Spleen (tissue), 13 donors: ENCODE measurements at places on chromosomes 2 and 18. TPM values are rescaled to one million over a fixed set of nuclear protein-coding genes. Genes with fewer than 3 reads are reported as not detected.

- DNase-seq: peak; percentile 29
These were observed 46.9 kb upstream of the LAMA1 start for GRCh38 chr18:7164323-7165004.

- DNase-seq: no peak
These were observed 276.3 kb downstream of the TSN start for GRCh38 chr2:122031544-122032263.

DNA sequence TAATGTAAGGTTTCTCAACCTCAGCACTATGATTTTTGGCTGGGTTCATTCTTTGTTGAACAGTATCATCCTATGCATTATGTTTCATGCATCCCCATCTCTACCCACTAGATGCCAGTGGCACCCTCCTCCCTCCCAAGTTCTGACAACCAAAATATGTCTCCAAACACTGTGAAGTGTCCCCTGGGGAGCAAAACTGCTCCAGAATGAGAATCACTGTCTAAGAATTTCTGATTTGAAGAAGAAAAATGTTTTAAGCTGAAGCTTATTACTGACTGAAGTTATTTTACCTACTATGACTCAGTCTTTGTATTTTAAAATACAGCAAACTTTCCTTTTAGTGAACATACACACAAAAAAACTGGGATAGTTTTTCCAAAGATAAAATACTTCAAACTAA is 3.4 kb downstream of the THADA start:
- DNase-seq: no peak

GRCh38 chr2:195413422-195413821 is 243.6 kb upstream of the SLC39A10 start:
- no peak for DNase-seq

- DNase-seq: no peak
These were observed 84.0 kb downstream of the RTN4 start for GRCh38 chr2:54966165-54966832.

GRCh38 chr2:240060977-240061591 is 7.8 kb upstream of the OR6B3 start:
- DNase-seq: no peak

DNA sequence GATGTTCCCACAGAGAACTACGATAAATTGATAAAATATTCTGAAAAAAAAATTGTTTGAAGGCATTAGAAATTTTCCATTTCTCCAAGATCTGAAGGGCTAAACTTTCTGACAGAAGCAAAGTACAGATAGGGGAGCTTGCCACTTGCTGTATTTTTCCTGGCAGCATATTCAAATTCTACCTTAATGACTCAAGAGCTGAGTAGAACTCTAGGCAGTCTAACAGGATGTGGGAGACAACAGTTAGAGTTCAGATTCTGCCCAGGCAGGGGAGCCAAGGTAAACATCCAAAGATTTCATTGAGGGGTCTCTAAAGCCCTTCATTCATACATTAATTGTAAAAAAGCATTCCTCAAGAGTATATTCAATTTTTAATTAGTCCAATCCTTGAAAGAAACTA is 46.0 kb upstream of the RIT2 start:
- no peak for DNase-seq

DNA sequence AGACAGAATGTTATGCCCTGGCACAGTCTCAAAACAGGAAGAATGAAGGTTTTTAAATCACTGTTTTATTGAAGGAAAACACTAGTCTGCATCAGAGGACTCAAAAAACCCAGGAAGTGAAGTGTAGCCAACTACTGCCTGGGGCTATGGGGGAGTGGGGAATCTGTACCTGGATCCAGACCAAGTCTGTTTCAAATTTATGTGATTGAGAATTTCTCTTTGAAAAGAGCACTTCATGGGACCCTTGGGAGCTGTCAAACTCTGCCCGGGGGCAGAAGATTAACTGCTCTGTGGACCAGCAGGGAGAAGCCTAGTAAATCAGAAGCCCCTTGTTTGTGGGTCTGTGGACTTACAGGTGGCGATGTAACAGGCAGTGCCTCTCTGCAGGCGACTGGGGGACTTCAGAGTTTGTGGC is 45.3 kb upstream of the TANC1 start:
- no peak for DNase-seq

DNA sequence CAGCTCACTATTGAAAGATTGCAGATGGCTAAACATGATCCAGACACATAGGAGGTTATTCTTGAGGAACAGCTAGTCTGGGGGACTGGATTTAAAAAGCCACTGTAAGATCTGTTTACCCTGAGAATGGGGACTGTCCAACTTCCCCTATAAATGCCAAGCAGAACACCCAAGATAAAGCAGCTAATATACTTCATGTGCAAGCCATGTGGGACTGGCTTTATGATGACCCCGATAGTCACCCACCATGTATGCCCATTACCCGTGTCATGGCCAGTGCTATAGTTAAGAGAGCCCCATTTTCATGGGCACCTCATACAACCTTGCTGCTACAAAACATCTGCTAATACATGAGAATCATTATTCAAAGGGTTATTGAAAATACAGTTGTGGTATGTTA is 16.0 kb downstream of the YPEL5 start:
- DNase-seq: no peak

- DNase-seq: no peak
These were observed 93.8 kb downstream of the LRP1B start for GRCh38 chr2:142037066-142037465.

DNA sequence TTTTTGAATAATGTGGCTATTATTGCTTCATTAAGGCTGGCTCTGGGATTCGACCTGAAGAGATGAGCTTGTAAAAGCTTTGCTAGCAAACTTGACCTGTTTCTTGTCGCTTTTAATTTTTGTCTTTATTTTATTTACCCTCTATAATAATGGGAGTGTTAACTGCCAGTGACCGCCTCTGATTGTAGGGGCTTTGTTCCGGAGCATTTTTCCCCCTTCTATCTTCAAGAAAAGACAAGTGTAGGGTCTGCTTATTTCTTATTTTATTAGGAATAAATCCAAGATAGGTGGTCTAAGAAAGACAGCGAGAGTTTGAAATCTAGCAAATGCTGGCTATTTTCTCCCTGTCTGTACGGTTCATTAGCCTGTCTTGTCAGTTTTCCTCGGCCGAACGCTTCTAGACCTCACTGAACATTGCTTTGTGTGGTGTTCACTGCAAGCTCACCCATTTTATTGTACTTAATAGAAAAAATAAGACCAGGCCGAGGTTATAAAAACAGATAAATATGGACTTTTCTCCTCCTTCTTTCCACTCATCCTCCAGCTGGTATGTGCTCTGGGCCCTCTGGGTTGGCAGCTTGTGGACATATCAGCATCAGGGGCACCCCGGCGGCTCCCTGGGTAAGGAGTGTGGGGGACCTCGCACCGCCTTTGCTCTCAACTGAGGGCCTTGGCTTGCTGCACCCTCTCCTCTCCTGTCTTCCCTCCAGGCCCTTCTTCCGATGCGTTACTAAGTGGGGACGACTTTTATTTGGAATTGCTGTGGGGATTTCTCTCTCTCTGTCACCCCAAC is 8.5 kb downstream of the MEIS1 start:
- DNase-seq: peak; percentile 66

GRCh38 chr18:3661989-3662388 is 212.0 kb downstream of the TGIF1 start:
- no peak for DNase-seq

DNA sequence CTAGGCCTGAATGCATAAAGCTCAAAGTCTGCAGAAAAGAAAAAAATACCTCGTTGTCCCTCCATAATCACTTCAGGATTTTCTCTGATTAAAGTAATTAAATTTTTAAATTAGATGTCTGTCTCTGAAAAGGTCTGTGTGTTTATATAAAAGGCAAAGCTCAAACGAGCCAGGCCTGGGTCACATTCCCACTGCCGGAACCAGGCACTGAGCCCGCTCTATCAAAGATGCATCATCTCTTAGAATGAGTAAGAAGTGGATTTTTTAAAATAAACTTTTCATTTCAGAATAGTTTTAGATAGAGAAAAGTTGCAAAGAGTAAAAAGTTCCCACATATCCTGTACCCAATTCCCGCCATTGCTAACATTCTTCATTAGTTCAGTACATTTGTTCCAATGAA is 202.1 kb upstream of the KYNU start:
- no peak for DNase-seq

GRCh38 chr2:235232449-235233433 is 261.1 kb upstream of the AGAP1 start:
- DNase-seq: no peak

GRCh38 chr18:23822590-23823385 is 133.5 kb downstream of the LAMA3 start:
- no peak for DNase-seq

DNA sequence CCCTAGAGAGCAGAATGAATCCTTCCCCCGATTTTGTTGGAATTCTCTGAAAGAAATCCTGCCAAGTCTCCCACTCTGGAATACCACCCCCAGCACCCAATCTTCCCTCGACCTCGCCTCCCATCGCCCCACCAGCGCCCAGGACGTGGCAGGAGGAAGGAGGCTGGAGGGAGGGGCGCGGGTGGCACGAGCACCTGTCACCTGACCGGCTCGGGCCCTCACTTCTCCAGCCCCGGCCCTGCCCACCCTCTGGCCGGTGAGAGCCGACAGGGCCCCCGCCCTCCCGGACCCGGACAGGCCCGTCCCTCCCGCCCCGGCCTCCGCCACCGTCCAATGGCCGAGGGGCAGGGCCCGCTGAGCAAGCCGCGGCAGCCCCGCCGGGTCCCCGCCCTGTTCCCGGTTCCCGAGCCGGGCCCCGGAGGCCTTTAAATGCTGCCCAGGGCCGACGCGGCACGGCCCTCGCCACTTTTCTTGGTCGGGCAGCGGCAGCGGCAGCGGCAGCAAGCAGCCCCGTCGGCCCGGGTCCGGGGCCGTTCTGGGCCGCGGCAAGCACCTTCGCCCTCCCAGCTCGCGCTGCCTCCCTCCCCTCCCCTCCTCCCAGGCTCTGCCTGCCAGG is at the start of gene LGALSL:
LGALSL (plus strand) TSS at position 393 of the 616 bp plus-strand sequence. CDS start 384 bp downstream, outside the sequence.
- DNase-seq: peak; percentile 91

DNA sequence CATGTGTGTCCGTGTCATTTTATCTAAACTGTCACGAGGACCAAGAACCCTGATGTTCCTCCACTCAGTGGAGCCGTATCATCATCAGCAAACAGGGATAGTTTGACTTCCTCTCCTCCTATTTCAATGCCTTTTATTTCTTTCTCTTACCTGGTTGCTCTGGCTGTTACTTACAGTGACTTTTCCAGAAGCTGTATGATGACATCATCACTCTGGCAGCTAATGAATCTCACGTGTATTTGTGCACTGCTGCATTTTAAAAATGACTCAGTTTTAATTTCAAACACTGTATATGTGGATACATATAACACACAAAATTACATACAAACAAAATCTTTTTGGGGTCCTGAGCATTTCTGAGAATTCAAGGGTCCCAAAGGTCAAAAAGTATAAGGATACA is 481.4 kb downstream of the CDH2 start:
- DNase-seq: no peak

DNA sequence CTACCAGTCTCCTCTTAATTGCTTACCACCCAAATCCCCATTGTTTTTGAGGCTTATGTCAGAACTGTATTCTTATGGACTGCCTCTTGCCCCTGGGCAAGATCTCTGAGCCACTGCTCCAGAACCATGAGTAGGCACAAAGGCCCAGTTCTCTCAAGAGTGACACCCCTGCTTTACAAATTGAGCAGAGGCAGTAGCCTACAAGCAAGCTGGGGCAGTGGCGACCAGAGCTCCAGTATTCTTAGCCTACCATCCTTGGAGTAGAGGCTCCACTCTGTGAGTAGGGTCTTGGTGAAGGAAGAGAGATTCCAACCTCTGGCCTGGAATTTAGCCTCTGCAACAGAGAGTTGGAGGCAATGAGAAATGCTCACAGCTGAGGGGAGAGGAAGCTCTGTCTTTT is 36.5 kb downstream of the WDR75 start:
- no peak for DNase-seq

- no peak for DNase-seq
These were observed 36.7 kb upstream of the ITGA4 start for GRCh38 chr2:181420259-181421130.

DNA sequence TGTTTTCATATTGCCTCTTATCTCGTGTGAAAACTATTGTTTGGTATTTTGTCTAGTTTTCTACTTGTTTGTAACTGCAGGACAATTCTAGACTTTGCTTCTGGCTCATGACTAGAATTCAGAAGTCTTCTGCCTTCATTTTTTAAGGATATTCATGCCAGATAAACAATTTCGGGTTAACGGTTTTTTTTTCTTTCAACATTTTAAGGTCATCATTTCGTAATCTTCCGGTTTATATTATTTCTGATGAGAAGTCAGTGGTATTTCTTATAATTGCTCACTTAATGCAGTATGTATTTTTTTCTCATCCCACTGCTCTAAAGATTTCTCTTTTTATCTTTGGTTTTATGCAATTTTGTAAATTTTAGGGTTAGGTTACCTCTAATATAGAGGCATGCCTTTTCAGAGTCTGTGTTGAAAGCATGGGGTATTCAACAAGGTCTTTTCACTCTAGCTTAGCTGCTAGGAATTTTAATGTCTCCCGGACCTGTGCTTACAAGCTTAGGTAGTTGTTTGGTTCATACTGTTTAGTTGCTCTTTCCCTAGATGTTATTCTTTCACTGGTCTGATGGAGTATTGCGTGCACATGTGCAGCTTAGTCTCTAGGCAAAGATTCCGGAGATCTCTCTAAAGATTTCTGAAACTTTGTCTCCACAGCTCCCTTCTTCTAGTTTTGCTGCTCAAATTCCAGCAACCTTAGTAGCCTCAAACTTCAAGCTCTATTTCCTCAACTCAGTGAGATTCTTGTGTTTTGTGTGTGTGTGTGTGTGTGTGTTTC is 198.1 kb downstream of the MCFD2 start:
- no peak for DNase-seq

- DNase-seq: no peak
These were observed 113.1 kb upstream of the GPC1 start for GRCh38 chr2:240322231-240322955.

- DNase-seq: no peak
These were observed 7.7 kb upstream of the CCDC138 start for GRCh38 chr2:108778857-108779256.

DNA sequence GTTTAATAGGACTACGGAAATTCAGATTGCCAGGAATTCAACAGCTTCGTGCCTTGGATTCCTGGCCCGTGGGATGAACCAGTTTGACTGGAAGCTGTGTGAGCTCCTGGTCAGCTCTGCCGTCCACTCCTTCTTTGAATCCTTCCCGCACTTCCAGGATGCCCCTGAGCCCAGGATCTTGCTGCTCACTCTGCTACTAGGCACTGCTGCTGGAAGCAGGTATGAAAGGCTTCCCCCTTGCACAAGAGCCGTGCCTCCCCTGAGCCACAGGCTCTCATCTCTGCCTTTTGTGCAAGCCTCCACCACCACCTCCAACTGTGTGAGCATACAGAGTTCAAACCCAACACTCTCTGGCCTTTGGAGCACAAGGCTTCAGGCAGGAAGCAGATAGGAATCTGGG is 34.9 kb downstream of the EN1 start:
- no peak for DNase-seq

The MAP3K19 gene
- total RNA-seq: not detected

The ACMSD gene
- not detected for total RNA-seq

The CDH7 gene
- total RNA-seq: not detected

The CELF4 gene
- 3.5 TPM for total RNA-seq

The THSD7B gene
- not detected for total RNA-seq

The NPHP1 gene
- 3.8 TPM for total RNA-seq

The REEP1 gene
- total RNA-seq: 2.9 TPM

The FHOD3 gene
- 1.2 TPM for total RNA-seq

The IHH gene
- total RNA-seq: not detected

The SEH1L gene
- total RNA-seq: 27.3 TPM

The TEKT4 gene
- not detected for total RNA-seq

The ALK gene
- not detected for total RNA-seq

The DLX1 gene
- total RNA-seq: not detected
